ENCODE measurements at places on chromosomes 7 and 10. TPM values are rescaled to one million over a fixed set of nuclear protein-coding genes. Genes with fewer than 3 reads are reported as not detected.

The HOXA10 gene
- 15.3 TPM for total RNA-seq

DNA sequence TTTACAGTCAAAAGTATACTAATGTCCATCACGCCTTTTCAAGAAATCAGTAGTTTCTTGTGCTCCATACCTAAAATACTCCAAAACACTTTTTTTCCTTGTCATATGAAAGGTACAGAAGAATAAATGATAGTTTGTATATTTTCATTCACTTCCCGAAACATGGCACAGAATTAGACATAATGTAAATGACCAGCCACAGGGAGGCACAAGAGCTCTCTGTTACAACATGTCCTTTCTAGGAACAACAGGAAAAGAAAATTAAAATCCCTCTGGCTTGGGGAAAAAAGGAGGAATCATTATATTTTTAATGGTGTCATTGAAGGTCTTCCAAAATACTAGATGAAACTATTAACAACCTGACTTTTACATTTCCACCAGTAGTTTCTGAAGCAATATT lies 331.2 kb downstream of the ACTR3B start:
- no peak for DNase-seq

- DNase-seq: peak; percentile 57
Measured at GRCh38 chr7:82699773-82700186, 256.2 kb upstream of the CACNA2D1 start.

The PAPOLB gene
- total RNA-seq: 0.29 TPM

DNA sequence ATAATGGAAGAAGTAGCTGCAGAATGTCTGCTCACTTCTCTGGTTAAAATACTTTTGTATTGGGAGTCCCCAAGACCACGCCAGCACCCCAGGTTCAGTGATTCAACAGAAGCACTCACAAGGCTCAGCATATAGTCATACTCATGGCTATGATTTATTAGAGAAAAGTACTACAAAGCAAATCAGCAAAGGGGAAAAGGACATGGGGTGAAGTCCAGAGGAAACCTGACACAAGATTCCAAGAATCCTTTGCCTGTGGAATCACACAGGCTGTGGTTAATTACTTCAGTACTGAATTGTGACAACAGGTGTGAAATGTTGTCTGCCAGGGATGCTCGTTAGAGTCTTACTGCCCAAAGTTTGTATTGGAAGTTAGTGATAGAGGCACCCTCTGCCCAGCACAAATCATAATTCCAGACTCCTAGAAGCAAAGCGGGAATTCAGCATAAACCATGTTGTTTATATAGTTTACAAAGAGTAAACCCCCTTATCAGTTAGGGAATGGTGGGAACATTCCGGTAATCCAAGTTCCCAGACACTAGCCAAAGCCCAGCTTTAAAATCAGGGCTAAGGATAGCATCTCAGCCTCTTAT lies 79.4 kb downstream of the HYCC1 start:
- DNase-seq: no peak

The OGDH gene
- total RNA-seq: 109 TPM

The DDX50 gene
- total RNA-seq: 33.9 TPM

The GCC1 gene
- total RNA-seq: 15.7 TPM

DNA sequence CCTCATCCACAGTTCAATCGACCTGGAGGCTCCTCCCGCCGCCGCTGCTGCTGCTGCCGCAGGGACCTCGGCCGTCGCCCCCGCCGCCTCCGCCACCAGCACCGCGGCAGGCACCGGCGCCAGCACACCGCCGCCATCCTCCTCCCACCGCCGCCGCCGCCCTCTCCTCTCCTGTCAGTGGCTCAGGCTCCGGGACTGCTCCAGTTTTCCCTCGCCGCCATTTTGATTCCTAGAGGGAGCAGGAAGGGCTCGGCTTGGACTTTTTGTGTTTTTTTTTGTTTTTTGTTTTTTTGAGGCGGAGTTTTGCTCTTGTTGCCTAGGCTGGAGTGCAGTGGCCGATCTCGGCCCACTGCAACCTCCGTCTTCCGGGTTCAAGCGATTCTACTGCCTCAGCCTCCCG lies 3.0 kb upstream of the MCM10 start:
- DNase-seq: no peak

The GSTO2 gene
- total RNA-seq: 47.0 TPM

Data from ureter (tissue), 1 donor.